Nephron progenitor cell (in vitro differentiated cells): ENCODE measurements at places on chromosomes 1 and 21.

- DNase-seq: no peak
Measured at GRCh38 chr1:41478118-41478748, 6.2 kb downstream of the EDN2 start.

DNA sequence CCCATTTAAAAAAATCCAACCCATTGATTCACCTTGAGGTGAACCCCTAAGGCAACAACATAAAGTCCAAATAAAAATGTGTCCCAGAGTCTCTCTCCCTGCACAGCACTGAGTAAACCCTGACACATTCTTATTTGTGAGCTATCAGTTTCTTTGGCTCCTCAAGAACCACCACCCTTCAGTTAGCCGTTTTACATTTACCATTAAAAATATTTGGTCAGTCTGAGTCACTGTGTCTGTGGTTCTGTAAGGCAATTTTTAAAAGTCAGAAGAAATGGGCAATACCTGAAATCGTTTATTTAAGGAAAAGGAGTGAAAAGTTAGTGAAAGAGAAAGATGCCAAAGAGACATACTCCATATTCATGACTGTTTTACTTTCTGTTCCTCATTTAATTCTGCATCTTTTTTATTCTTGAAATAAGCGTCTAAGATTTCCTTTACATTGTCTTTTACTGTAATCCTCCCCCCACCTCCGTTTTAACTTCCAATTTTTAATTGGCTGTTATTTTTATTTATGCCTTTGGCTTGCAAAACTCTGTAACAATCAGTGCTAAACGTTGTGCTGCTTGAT is 91.7 kb upstream of the IVNS1ABP start:
- DNase-seq: no peak

DNA sequence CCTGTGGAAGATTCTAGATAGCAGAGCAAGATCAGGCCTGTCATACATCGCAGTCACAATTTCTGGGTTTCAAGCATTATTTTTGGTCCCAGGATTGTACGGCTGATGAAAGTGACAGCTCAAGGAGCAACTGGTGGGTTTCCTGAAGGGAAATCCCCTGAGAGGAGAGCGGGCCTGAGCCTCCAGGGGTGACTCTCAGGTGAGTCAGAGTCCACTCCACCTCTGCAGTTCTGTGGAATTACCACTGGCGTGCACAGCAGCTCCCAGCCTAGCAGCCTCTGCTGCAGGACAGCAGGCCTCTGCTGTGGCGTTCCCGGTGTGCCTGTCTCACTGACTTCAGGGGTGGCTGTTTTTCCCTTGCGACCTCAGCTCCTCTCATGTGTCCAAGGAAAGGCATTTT is 24.4 kb downstream of the SLC66A1 start:
- no peak for DNase-seq

- DNase-seq: no peak
Measured at GRCh38 chr1:51165540-51165939, 63.5 kb downstream of the C1orf185 start.

GRCh38 chr1:54581621-54582035 is 33.6 kb downstream of the ACOT11 start:
- DNase-seq: no peak

DNA sequence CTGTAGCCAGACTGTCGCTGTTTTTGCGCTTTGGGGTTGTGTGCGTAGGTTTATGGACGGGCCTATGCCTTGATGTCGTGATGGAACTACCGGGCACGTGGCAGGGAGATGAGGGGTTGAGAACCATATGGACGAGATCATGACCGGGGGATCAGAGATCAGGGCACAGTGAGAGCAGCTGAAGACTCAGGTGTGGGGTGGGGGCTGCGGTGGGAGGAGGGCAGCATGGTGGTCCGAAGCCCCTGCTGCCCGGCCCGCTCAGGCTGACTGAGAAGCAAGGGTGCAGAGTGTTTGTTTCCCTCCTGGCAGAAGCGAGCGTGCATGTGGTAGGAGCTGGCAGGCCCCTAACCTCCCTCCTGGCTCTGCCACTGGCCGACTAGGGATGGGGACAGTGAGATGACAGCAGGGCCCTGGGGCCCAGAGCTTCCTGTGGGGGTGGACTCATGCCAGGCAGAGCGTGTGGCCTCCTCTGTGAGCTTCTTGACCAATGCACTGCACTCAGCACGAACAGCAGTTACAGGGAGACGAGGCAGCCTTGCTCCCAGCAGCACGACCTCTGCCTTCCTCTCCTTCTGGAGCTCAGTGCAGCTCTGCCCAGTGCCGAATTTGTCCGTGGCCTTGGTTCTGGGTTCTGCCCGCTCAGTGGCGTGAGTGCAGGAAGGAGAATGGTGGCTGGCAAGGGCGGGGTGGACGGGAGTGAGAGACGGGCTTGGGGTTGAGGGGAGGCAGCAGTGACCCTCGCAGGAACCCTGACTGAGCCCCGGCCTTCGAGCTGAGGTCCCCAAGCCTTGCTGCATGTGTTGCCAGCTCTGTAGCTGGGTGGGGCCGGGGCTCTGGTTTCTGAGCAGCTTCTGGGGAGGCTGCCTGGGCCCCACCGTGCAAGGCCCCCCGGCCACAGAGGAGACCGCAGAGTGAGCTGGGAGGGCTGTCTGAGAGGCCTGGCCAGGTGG is 22.2 kb upstream of the LRRC3 start:
- no peak for DNase-seq

DNA sequence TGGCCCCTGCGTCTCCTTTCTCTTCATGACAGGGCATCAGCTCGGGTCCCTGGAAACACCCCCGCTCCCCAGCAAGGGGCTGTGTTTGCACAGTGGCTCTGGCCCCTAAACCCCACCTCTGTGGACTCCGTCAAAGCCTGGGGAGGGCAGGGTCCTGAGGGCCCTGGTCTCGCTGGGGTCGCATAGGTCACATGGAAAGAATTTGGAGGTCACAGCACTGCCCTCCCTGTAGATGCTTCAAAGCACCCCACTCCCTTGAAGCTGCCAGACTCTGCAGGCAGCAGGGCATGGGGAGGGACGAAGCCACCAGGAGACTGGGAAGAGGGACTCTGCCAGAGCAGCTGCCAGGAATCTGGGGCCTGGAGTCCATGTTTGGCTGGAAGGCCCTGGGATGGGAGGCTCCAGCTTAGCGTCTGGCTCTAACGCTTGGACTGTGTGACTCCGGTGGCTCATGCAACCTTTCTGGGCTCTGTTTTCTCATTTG is 36.6 kb upstream of the ECE1 start:
- peak; percentile 35 for DNase-seq

DNA sequence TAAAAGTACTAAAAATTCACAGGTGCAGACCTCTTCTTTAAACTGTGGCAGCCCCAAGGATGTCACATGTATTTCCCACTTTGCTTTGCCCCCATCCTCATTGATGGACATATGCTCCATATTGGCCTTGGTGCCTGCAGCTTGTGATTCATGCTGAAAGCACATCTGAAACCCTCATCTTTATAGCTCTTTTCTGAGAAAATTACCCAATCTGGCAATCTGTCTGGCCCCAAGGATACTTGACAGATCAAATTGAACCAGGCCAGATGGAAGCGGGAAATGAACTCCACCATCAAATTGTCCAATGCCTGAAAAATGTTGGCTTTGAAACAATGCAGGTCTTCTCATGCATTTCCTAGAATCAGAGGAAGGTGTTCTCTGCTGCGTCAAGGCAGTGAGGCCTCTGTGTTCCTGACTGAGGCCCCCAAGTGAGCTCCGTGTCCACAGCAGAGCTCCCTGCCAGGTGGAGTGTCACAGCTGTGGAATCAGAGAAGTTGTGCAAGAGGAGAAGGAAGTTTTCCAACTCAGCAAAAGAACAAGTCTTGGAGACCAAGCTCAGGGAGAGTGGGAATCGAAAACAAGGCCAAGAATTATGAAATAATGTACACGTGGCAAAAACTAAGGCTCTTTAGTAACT is 323.7 kb downstream of the PLPP3 start:
- DNase-seq: no peak

GRCh38 chr1:30682396-30683275 is 40.7 kb downstream of the MATN1 start:
- DNase-seq: no peak

DNA sequence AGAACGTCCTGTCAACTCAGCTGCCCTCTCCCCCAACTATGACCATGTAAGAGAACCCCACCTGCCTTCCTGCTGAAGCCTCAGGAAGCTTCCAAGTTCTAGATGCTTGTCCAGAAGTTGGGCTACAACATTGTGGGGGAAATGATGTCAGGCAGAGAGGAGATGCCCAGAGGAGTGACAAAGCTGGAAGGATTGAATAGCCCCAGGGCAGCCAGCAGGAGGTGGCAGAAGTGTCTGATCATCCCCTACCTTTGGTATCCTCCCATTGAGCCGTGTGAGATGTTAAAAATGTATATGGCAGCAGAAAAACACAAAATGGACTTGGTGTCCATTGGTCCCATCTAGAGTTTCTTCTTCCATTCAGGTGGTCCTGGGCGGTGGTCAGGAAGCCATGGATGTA is 6.6 kb downstream of the EIF3I start:
- no peak for DNase-seq
